ENCODE measurements at places on chromosomes 5 and 9.

DNA sequence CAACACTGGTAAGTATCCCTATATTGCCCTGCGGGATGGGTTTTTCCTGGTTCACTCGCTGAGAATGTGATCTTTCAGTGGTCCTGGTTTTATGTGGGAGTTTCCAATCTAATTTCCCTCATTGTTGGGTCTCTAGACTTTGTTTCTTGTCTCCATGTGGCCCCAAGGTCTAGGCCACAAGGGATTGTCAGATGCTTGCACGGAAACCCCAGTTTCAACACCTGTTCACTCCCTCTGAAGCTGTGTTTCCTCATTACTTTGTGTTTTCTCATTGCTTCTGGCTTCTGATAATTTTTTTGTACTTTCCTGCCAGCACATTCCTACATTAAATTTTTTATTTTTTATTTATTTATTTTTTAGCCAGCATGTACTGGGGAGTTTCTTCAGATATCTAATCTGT is 191.5 kb downstream of the TTLL11 start:
- no peak for DNase-seq

- no peak for DNase-seq
Observed at GRCh38 chr5:179488491-179488890, 61.9 kb upstream of the RUFY1 start.

DNA sequence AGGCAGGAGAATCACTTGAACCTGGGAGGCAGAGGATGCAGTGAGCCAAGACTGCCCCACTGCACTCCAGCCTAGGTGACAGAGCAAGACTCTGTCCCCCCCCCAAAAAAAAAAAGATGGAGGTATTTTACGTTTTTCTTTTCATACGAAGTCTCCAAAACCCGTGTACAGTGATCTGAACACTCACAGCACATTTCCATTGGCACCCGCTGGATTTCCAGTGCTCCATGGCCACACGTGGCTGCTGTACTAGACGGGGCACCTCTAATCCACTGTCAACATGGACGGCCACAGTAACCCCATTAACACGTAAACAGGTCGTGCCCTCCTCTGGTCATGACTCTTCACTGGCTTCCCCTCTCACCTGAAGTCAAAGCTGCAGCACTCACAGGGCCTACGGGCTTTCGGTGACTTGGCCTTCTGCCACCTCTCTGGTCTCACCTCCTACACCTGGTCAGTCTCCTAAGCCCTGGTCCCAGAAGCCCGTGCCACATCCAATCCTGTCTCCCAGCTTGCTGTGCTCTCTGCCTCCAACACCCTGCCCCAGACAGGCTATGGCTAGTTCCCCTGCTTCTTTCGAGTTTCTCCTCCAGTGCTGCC is 22.1 kb downstream of the TBC1D9B start:
- DNase-seq: no peak

DNA sequence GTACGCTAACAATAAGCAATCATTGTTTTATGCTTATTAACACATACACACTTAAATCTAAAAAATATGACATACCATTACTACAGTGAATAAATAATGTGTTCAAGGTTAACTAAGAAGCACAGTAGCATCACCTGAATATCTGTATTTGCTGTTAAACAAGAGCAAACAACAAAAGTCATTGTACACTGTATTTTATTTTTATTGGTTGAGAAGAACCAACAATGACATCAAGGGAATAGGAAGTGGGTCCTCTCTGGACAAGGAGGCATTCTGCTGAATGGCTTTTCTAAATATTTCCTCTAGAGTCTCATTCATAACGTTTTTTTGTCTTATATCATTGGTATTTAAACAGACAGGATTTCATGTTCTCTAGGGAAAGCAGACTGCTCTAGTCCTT is 460.4 kb downstream of the CDH9 start:
- DNase-seq: no peak

DNA sequence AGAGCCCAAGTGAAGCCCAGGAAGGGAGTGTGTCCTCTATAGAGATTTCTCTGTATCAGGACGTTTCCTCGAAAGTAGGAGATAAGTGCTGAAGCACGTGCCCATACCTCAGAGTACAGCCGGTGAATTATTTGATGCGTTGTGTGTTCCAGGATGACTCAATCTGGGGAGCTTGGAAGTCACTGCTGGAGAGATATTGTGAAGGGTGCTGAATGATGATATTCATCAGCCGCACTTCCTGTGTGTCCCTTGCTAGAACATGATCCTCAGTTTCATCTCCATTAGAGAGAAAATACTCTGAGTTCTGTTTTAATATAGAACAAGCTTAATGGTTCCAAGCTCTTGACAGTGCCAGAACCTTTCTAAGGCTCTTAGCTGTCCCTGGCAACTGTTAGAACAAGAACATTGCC is 402.3 kb upstream of the ADAMTSL1 start:
- no peak for DNase-seq

DNA sequence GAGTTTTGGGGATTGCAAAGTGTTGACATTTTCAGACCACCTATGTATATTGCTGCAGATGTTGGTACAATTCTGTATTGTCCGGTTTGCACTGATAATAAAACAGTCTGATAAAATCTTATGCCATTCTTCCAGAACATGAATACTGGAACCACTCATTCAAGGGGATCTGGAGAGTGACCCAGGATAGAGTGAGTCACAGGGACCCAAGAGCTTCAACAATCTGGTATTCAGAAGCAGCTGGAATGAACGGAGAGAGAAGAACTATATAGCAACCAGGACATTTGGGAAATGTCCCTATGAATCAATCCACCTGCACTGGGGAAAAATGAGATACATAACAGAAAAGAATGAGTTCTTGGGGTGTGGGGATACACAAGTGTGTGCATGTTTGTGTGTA is 73.3 kb downstream of the SH3TC2 start:
- no peak for DNase-seq

- no peak for DNase-seq
Observed at GRCh38 chr9:121439711-121440664, 59.7 kb downstream of the GGTA1 start.

DNA sequence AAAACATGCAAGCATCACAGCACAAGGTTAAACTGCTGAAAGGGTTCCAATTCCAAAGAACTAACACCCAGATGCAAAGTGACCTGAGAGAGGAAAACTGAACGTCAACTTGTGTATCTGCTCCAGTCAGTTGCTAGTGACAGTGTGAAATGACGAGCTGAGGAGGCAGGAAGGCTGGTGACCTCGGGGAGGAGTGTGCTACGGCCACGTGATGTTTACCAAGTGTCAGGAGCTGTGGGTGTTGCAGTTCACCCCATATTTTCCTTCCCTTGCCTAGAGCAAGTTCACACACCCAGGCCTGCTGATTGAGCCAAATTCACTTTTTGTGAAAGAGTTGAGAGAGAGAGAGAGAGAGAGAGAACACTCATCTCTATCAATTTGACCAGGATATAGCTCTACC is 231.6 kb upstream of the ANKH start:
- DNase-seq: no peak

GRCh38 chr9:36788534-36788933 is 215.8 kb downstream of the MELK start:
- no peak for DNase-seq

DNA sequence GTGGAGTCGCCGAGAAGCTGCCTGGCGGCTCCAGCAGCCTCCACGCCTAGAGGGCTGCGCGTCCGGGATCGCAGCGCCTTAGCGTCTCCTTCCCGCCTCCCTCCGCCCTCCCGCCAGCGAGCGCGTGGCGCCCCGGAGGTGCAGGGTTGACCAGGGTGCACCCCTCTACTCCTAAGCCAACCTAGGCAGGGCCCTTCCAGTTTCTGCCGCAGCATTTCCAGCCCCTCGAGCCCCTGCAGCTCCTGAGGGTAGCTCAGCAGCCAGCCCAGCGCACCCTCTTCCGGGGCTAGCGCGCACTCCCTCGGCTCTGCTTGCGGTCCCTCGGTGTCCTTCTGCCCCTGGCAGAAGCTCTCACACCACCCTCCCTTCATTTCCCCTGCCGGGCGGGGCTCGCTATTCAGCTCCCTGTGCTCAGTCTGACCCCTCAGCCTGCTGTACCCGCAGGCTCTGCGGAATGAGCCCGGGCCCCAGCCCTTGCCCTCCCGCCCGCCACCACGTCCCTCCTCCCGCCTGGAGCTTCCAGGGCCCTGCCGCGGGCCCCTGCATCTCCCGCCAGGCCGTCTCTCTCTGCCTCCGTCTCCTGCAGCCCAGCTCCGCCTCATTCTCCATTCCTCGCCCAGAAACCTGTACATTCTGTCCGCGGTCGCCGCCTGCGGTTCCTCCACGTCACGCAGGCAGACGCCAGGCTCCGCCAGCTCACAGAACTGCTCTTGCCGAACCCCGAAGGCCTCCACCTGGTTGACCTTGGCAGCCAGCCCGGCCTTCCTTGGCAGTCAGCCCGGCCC is 61.8 kb downstream of the SPATA31C2 start:
- no peak for DNase-seq

- no peak for DNase-seq
Observed at GRCh38 chr5:113178073-113178779, 201.6 kb downstream of the DCP2 start.

- no peak for DNase-seq
Observed at GRCh38 chr5:75446068-75446467, 65.4 kb downstream of the CERT1 start.

DNA sequence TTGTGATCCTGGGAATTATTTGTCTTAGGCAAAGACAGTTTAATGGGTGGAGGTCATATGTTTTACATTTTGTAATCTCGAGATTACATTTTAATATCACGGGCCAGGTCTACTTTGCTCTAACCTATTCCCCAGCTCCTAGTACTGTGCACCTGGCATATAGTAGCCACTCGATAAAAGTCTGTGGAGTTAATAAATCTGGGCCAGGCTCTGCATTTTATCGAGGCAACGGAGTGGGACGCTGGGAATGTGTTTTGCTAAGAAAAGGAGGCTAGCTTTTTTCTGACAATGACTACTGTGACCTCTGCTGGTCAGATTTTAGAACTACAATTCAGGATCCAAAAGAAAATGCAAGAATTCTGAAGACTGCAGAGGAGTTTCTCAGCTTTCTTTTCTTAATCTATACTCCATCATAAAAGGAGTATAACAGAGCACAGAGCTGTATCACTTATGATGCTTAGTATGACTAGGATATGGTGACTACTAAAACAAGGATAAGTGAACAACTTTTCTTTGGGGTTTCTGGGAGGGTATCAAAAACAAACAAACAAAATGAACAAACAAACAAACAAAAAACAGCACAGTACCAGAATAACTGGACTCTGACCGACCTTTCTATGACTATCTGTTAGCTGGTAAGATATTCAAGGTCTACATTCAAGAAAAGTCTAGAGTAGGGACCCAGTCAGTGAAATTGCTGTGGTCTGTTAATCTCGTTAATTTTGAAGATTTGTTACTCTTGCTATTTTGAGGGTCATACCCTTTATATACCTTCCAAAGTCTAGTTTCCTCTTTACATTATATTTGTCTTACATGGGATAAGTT is 46.1 kb upstream of the CER1 start:
- no peak for DNase-seq

GRCh38 chr5:1317921-1318565 is 23.2 kb upstream of the TERT start:
- DNase-seq: no peak

- DNase-seq: no peak
Observed at GRCh38 chr5:163913548-163913947, 408.1 kb downstream of the MAT2B start.

GRCh38 chr9:124126648-124127646 is 115.4 kb downstream of the LHX2 start:
- peak; percentile 71 for DNase-seq

DNA sequence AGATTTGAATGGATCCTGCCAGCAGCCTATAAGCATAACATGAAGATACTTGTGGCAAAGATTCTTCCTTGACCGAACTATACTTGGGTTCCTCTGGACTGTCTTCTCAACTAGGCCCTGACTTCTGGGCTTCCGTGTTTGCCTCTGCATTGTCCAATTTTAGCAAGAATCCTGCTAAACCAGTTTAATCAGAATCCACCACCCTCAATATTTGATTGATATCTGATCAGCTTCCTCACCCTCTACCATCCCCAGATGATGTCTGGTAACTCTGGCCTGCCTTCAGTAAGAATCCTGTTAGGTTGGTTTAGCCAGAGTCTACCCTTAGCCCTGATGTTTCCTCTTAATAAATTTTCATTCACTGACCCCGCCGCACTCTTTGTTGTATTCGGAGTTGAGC is 54.4 kb upstream of the GALNT10 start:
- no peak for DNase-seq

- DNase-seq: no peak
Observed at GRCh38 chr5:148418511-148418910, 34.8 kb downstream of the FBXO38 start.

DNA sequence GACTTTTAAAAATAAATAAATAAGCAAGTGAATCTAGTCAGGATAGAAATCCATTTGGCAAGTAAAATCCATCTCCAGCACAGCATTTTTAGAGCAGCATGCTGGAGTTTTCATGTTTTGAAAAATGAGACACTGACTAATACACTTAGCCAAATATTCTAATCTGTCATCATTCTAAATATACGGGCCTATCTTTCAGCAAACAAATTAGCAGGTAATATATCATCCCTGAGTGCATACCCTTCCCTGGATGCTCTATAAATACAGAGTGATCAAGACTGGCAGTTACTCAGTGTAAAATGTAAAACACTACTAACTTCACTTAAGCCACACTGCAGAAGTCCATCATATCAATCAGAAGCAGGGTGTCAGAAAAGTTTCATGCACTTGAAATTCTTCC is 58.4 kb downstream of the MLLT3 start:
- no peak for DNase-seq

GRCh38 chr5:124697501-124697900 is 48.9 kb downstream of the ZNF608 start:
- no peak for DNase-seq

- DNase-seq: no peak
Observed at GRCh38 chr5:32126691-32127090, 47.4 kb downstream of the GOLPH3 start.

DNA sequence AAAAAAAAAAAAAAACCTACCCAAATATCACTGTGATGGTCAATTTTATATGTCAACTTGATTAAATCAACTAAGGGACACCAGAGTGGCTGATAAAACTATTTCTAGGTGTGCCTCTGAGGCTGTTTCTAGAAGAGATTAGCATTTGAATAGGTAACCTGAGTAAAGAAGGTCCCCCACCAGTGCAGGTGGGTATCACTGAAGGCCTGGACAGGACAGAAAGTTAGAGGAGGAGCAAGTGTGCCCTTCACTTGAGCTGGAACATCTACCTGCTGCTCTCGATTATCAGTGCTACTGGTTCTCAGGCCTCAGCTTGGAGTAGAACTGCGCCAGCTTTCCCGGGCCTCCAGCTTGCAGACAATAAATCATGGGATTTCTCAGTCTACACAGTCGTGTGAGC is 88.7 kb downstream of the TLE1 start:
- DNase-seq: no peak

GRCh38 chr5:10832987-10833386 is 72.0 kb upstream of the DAP start:
- DNase-seq: no peak

- no peak for DNase-seq
Observed at GRCh38 chr9:134063571-134064450, 4.0 kb downstream of the BRD3 start.

DNA sequence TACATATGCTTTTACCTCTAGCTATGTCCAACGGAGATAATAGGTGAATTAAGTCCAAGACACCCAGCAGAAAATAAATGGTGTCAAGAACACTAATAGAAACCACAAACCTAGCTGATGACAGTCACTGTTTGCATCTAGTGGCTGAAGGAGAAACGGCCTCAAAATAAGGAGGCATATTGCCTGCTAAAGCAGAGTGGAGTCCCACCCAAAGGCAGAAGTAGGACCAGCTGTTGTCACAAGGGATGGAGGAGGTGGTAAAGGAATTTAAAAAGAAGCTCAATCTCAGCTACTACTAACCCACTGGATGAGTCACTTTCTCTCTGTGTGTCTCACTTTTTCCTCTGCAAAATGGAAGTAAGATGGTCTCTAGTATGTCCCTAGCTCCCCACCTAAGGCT is 224.3 kb downstream of the GRIA1 start:
- DNase-seq: no peak

Measured in CD8-positive, alpha-beta T cell (primary cell).